ENCODE measurements at places on chromosomes 1 and 21. TPM values are rescaled to one million over a fixed set of nuclear protein-coding genes. Genes with fewer than 3 reads are reported as not detected.

SLC6A9 gene
- total RNA-seq: 0.63 TPM

UBL4B gene
- not detected for total RNA-seq

SYCP1 gene
- total RNA-seq: not detected

S100A13 gene
- 259 TPM for total RNA-seq

ZSWIM5 gene
- 0.16 TPM for total RNA-seq

MROH7 gene
- total RNA-seq: not detected

IFNGR2 gene
- 76.2 TPM for total RNA-seq

TSTD1 gene
- 3.8 TPM for total RNA-seq

FNDC10 gene
- total RNA-seq: 0.94 TPM

MYBPH gene
- total RNA-seq: not detected

TMEM59 gene
- 380 TPM for total RNA-seq

C8B gene
- total RNA-seq: not detected

C1orf87 gene
- not detected for total RNA-seq

ST6GALNAC5 gene
- total RNA-seq: not detected

MYOC gene
- total RNA-seq: not detected

GPR25 gene
- not detected for total RNA-seq

HLX gene
- 21.0 TPM for total RNA-seq

KLHDC7A gene
- total RNA-seq: not detected

MAB21L3 gene
- not detected for total RNA-seq

TFF3 gene
- total RNA-seq: 4.5 TPM

ARID4B gene
- 32.2 TPM for total RNA-seq

LCE2A gene
- total RNA-seq: not detected

ADGRL2 gene
- total RNA-seq: 75.9 TPM

S100B gene
- not detected for total RNA-seq

PTAFR gene
- total RNA-seq: 0.16 TPM

COL6A2 gene
- total RNA-seq: 6.5 TPM

AMY1A gene
- not detected for total RNA-seq

CELF3 gene
- not detected for total RNA-seq

PTGS2 gene
- 1.1 TPM for total RNA-seq

DPT gene
- total RNA-seq: not detected

KIF14 gene
- 7.9 TPM for total RNA-seq

SLC5A9 gene
- total RNA-seq: not detected

LENEP gene
- not detected for total RNA-seq

SLC6A17 gene
- under 0.01 TPM for total RNA-seq

CYP4Z1 gene
- total RNA-seq: not detected

BCAN gene
- not detected for total RNA-seq

ASCL5 gene
- total RNA-seq: not detected

FBXO44 gene
- 9.6 TPM for total RNA-seq

DDR2 gene
- 1.1 TPM for total RNA-seq

IFI44 gene
- 13.9 TPM for total RNA-seq

SPATA45 gene
- not detected for total RNA-seq

FCRL2 gene
- not detected for total RNA-seq

KCNK2 gene
- total RNA-seq: not detected

RBM8A gene
- total RNA-seq: 121 TPM

NUDT4B gene
- 36.6 TPM for total RNA-seq

PRPF38A gene
- 15.9 TPM for total RNA-seq

OLIG2 gene
- not detected for total RNA-seq

FCRL5 gene
- not detected for total RNA-seq

PDZK1IP1 gene
- total RNA-seq: 0.16 TPM

Data from bladder microvascular endothelial cell (primary cell).